Lung (tissue), 17 donors: ENCODE measurements at places on chromosomes 3 and 15.

DNA sequence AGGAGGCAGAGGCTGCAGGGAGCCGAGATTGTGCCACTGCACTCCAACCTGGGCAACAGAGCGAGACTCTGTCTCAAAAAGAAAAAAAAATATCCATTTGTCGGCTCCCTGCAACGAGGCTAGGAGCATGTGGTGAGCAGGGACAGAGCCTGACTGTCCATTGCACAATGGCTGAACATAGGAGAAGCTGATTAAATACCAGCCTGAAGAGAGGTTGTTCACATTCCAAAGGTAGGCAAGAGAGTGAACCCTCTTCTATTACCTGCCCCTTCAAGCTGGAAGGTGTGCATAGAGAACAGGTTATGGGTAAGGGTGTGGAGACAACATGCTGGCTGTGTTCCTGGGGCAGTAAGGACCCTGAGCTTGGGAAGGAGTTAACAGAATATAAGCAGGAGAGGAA is 78.7 kb downstream of the DAPK2 start:
- peak; percentile 44 for DNase-seq

DNA sequence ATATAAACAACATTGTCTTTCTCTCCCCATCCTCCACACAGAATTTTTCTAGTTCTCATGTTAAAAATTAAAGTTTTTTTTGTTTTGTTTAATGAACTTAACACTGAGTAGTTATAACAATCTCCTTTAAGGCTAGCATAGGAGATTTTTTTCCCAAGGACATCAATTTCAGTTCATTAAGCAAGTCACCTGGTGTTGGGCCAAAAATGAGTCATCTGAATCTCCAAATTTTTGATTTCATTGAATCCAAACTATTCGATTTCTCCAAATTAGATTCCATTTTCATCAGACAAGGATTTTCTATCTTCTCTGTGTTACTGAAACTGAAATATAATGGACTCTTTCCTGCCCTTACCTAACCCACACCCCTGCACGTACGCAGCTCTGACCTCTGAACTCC is 631.4 kb upstream of the MDFIC2 start:
- DNase-seq, result no peak

DNA sequence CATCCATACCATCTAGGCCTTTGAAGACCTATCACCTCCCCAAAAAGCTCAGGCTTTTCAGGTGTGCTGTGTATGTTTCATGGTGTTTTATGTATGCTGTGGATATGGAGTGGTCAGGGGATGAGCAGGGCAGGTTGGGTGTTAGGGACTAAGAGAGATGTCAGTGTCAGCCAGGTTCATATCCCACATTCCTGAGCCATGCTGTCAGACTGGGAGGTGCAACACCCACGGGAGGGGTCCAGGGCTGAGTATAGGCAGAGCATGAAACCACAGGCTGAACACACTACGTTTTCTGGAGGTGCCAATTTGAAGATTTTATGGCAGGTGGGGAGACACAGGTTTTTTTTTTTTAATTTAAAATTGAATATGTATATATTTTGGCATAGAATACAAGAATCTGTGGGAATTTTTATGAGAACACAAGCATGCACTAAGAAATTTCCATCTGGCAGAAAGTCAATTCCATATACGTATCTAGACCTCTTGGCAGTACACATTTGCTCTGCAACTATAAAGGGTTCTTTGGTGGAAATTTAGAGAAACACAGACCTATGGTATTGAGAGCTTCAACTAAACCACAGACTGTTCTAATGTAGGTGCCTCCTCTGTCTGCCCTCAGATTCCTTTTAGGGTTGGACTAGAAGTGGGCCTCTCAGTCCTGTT is 101.9 kb upstream of the RNU6-1 start:
- DNase-seq, result peak; percentile 67

DNA sequence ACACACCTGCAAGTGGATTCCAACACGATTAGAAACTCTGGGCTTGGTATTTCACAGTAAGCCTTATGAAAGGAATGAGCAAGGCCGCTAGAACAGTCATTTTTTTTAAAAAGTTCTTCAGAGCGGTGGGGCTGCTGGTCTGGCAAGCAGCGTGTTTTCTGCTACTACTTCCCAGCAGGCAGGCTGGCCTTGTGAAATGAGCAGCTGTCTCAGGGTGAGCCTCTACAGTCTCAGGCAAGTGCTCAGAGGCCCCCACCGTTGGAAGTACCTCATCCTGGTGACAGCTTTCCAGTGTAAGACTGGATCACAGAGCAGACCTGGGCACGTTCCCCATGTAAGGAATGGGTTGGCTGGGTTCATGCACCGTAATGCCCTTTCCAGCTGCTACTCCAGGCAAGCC is 119.2 kb downstream of the LRIG1 start:
- no peak for DNase-seq

GRCh38 chr3:62686503-62687294 is 188.5 kb downstream of the CADPS start:
- no peak for DNase-seq

DNA sequence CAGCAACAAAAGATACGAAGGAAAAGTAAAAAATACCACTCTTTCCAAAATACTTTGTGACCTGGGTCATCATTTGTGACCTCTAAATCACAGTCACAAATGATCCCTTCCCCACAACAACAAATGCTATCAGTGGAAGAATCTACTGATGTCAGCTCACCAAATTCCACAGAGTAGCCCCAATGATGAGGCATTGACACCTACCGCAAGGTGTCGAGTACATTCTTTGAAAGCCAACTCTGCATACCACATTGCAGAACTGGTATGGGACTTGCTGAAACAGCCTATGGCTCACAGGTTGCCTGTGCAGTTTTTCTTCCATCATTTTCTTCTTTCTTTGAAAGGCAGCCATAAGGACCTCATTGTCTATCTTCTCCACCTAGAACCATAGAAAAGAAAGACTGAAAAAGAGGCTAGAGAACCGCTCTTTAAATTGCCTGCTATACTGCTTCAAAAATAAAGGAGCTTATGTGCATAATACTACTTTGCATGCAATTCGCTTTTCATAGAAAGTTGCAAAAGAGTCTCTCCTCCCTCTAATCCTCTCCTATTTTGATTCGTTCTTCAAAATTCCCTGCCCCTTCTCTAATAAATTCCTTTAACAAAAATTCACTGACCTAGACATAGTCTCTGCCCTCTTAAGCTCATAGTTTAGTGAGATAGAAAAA is 21.4 kb upstream of the KPNA1 start:
- no peak for DNase-seq

GRCh38 chr15:70998319-70998718 is 105.7 kb downstream of the LRRC49 start:
- no peak for DNase-seq

DNA sequence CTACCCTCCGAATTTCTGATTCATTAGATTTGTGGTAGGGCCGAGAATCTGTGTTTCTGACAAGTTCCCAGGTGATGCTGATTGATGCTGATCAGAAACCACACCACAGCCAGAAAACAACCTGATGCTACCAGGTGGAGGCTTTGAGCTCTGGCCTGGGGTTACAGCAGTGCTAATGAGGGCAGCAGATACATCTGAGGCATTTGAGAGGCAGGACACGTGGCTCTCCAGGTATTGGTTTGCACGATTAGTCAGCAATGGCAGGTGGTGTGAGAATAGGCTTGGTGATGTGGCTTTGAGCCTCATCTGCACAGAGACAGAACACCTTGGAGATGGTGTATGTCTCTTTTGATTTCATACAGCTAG is 78.8 kb upstream of the THBS1 start:
- no peak for DNase-seq

GRCh38 chr3:124652009-124652408 is 78.2 kb upstream of the UMPS start:
- no peak for DNase-seq

GRCh38 chr3:78050276-78051065 is 1010.6 kb downstream of the ROBO2 start:
- no peak for DNase-seq
